ENCODE measurements at places on chromosomes 6 and 20. TPM values are rescaled to one million over a fixed set of nuclear protein-coding genes. Genes with fewer than 3 reads are reported as not detected.

- no peak for DNase-seq
Observed at GRCh38 chr20:10472871-10473270, 37.8 kb downstream of the SLX4IP start.

DNA sequence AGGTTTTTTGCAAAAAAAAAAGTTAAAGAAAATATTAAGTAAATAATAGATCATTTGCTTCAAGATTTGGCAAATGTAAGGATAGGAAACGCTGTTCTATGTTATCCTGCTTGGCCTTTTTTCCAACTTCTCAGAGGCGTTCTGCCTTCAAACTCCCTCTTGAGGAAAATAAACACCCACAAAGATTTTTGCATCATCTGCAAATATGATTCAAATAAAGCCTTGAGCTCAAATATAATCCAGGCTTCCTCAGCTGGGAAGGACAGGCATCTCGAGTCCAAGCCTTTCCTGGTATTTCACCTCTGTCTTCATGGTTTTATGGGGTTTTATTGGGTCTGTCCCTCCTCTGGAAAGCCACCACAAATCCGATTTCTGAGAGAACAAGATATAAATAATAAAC lies 67.7 kb upstream of the PTPN1 start:
- no peak for DNase-seq

DNA sequence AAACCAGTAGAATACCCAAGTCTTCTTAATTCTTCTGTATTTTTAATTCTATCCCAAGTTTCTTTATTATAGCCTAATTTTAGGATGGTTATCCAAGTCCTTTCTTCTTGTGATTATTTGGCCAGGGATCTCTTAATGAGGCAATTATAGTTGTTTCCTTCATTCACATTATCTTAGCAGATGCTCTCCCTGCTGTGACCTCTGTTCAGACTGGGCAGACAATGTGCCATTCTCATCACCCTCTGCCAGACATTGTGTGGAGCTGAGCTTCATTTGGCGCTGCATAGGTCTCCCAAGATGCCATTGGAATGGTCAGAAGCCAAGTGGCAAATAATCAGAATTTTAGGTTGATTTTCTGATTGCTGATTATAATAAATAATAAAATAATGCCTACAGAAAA lies 79.4 kb downstream of the LIN28B start:
- DNase-seq, result no peak

- DNase-seq, result peak; percentile 63
Observed at GRCh38 chr6:22141241-22141745, 155.5 kb downstream of the PRL start.

DNA sequence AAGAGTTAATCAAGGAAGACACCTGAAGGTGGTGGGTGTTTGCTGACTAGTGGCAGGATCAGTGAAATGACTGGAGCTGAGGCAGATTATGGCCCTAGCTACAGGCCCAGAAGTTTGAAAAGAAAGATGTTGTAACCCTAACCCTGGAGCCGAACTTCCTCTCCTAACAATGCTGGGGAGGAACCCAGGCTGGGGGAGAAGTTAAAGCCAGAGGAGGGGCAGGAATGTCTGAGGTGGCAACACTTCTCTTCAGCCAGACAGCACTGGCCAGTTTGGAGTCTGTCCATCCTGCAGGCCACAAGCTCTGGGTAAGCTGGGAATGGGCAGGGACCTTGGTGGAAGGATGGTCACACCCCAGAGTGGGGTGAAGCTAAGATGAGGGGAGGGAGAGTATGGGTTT lies at the start of gene LST1:
LST1 (plus strand) TSS at position 270 of the 400 bp plus-strand sequence. CDS start 1,023 bp downstream, outside the sequence.
- no peak for DNase-seq

- DNase-seq, result no peak
Observed at GRCh38 chr20:61753987-61754956, 311.4 kb downstream of the TAF4 start.

DEFB113 gene
- not detected for total RNA-seq

ZNF831 gene
- 0.08 TPM for total RNA-seq

Measured in heart left ventricle (tissue), 16 donors.